ENCODE measurements at places on chromosomes 5 and 9.
A peak's percentile ranks its signal among the peaks of the same experiment; 100 is the strongest.

GRCh38 chr5:109467058-109467457 is 57.3 kb upstream of the PJA2 start:
- no peak for DNase-seq

- no peak for DNase-seq
Observed at GRCh38 chr5:180381428-180381827, 28.3 kb upstream of the GFPT2 start.

DNA sequence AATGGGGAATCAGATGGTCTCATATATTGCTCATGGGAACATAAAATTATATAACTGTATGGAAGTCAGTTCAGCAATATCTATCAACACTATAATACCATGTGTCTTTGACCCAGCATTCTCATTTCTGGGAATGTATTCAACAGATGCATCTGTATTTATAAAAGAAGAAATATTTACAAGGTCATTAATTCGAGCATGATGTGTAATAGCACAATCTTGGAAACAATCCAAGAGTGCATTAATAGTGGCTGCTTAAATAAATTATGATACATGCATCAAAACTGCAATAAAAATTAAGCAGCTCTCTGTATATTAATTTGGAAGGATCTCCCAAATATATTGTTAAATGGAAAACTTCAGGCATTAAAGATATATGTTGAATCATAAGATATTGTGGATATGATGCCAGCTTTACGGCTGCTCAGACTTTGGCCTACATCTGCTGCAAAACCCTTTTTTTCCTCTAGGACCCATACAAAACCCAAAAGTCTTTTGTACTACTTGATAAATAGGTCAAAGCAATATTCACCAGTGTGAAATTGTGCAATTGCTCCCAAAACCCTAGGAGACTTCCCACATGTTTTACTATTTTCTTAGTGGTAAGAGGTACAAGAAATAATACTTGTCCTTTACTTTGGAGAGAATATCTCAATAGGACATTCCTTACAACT is 45.3 kb upstream of the ISOC1 start:
- DNase-seq, result no peak

GRCh38 chr5:1009359-1010180 is 968 bp downstream of the NKD2 start:
- DNase-seq, result no peak

- no peak for DNase-seq
Observed at GRCh38 chr9:21788752-21789151, 13.7 kb upstream of the MTAP start.

GRCh38 chr5:42767491-42768105 is 11.0 kb downstream of the CCDC152 start:
- DNase-seq, result peak; percentile 18

DNA sequence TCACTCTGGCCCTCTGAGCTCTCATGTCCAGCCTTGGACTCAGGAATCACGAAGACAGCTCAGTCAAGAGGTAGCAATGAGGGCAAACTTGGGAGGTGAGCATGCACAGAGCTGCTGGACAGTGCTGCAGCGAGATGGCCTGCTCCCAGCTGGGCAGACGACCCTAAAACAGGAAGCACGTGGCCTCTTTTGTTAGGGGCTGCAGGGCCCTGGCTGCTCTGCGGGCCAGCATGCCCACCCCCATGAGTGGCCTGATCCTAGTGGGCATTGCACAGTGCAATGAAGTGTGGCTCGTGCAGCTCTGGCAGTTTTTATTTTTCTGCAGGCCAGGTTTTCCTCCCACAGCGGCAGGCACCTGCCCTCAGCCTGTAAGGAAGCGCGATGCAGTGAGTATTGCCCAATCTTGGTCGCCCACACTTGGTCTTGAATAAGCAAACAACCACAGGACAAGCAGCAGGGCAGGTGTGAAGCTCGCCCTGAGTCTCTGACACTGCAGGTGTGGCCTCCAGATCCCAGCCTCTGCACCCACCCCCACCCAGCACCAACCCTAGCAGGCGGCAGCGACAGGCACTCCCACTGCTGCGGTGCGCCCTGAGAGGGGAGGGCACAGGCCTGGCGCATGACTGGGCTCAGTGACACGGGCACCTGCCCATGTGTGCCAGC is 60.8 kb downstream of the SEMA4D start:
- no peak for DNase-seq

- DNase-seq, result no peak
Observed at GRCh38 chr5:946720-947625, 54.3 kb downstream of the TRIP13 start.

GRCh38 chr9:16693616-16694015 is 176.9 kb downstream of the BNC2 start:
- DNase-seq, result no peak

GRCh38 chr9:90964101-90965020 is 162.7 kb downstream of the SYK start:
- DNase-seq, result no peak

DNA sequence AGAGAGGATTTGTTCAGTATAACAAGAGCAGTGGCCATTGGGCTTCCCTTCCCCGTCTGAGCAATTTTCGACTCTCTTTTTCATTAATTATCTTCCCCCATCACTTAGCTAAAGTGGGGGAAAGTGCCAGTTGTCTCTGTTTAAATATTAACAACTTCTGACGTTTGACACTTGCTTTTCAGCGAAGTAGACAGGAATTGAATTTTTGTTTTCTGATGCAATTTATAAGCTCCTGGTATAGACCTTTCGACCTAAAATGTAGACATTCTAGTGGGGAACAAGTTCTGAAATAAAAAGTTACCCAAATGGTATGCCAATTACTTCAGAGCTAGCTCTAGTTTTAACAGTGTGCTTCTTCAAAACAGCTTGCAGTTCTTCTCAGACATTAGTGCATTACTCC is 100.6 kb downstream of the ITGA1 start:
- no peak for DNase-seq

GRCh38 chr5:145920542-145921210 is 15.7 kb upstream of the SH3RF2 start:
- DNase-seq, result no peak

DNA sequence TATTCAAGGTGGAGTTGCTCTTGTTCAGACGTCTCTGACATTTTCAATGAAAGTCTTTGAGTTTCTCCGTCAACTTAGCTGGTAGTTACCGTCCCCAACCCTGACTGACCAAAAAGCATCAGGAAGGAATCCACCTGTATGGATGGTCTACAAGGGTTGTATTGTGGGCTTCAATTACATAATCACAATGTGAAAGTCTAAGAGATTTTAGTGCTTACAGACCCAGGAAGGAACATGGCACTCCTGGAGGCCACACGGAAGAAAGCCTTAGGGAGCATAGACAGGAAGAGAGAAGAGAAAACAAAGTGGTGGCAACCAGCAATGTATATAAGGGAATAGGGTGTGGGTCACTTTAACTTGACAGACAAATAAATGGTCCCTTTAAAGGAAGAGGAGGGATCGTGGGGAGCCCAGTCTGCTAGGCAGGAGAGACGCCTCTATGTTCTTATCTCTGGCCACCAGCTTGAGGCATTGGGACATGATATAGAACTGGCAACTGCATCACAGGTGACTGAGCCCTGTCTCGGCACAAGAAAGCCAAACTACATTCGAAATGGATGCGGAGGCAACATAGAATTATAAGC is 80.4 kb downstream of the ALDH7A1 start:
- DNase-seq, result no peak

DNA sequence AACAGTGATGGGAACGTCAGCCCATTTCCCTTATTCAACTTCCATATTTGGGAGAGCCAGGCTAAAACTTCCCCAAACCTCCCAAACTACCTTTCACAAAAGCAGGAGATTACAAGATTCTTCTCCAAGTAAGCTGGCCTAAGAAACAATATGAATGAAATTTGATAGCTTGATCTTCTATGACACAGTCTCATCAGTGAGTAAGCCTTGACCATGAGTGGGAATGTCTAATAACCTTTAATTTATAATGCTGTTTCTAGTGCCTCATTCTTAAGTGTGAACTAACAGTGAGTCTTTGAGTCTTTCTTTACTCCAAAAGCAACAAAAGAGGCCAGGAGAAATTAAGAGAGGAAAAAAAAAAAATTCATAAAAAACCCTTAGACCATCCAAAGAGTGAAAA is 1379.9 kb downstream of the EFNA5 start:
- no peak for DNase-seq

DNA sequence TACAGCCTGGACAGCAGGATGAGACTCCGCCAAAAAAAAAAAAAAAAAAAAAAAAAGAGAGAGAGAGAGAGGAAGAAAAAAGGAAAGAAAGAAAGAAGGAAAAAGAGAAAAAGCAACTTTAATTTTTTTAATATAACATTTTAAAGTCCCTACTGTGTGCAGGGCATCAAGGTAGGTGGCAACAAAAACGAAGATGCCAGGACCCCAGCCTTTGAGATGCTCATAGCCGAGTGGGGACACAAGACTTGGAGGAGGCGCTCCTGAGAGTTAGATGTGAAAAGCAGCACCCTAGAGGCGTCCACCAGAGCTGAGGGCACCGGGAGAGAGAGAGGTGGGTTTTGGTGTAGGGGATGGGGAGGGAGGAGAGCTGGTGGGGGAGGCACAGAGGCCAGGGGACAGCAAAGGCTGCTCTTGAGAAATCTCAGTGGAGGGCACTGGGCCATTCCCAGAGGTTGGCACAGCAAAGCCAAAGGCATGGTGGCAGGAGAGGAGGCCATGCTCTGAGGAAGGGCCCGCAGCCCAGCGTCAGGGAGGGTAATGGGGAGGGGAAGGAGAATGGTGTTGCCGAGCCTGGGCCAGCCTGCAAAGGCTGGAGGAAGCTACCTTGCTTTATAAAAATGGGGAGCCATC is 135.6 kb downstream of the C9orf50 start:
- DNase-seq, result no peak

GRCh38 chr9:126303488-126303887 is 23.1 kb upstream of the MVB12B start:
- DNase-seq, result no peak

GRCh38 chr5:83539463-83539790 is 67.9 kb downstream of the VCAN start:
- DNase-seq, result no peak

- no peak for DNase-seq
Observed at GRCh38 chr9:7799944-7800285, 337 bp upstream of the DMAC1 start.

- no peak for DNase-seq
Observed at GRCh38 chr5:166716856-166717492, 1574.5 kb upstream of the WWC1 start.

DNA sequence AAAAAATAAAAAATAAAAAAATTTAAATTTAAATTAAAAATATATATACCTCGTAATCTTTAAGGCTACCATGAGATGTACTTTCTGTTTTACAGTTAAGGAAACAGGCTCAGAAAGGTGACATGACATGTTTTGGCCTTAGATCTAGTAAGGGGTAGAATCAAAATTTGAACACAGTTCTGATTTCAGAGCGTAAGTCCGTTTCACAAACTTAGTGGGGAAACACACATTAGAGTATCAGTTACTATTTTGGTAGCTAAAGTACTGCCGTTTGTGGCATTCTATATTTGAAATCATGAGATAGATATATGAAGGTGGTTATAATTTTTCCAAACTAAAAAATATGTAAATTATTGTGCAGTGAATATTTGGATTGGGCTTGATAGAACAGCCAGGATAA is 186.2 kb downstream of the DENND1A start:
- DNase-seq, result no peak

GRCh38 chr9:119818726-119819435 is 449.6 kb upstream of the BRINP1 start:
- DNase-seq, result no peak

DNA sequence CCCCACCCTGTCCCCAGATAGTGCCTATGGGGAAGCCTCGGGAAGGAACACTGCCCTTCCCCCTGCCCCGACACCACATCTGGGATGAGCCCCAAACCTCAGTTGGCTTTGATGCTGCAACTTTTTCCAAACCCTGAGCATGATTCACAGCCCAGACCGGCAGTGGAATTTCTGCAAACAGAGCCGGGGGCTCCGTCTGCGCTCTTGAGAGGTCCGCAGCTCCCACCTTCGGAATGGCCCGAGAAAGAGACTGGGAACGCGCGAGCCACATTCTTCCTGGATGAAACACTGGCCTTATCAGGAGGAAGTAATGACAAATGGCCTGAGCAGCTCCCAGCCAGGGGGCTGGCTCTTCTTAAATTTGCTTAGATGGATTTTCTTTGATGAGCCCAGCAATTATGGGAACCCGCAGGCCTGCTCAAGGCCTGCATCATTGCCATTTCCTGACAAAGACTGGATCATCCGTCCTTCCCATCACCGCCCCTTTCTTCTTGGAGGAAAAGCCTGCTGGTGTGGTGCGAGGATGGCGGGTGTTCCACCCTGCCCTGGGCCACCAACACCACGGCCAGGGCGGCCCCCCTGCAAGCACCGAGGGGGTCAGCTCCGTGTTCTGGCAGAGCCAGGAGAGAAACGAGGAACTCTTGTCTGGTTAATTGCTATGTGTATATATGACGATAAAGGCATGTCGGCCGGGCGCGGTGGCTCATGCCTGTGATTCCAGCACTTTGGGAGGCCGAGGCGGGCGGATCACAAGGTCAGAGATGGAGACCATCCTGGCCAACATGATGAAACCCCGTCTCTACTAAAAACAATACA is 38.8 kb upstream of the COL5A1 start:
- DNase-seq, result no peak

- no peak for DNase-seq
Observed at GRCh38 chr9:117784996-117785395, 80.8 kb downstream of the TLR4 start.

DNA sequence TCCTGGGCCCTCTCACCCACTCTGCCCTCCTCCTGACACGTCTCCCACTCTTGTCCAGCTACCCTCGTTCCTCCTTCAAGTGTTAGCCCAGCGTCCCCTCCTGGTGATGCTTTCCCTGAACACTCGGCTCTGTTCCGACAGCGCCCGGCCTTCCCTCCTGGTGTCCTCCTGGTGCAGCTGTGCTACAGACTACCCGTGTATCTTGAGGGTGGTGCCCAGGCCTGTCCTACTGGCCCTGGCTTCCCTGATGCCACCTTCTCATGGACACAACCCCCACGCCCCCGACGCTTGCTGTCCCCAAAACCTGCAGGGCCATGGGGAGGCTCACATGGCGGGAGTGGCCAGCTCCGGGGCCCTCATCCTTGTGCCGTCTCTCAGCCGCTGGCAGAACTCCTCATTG is 21.4 kb upstream of the SCGB3A1 start:
- no peak for DNase-seq

Data from Panc1 (cell line).